Activated T-cell treated with anti-CD3 and anti-CD28 coated beads, Interleukin-2, amount 50 U/mL, for 48 hours (primary cell): ENCODE measurements at places on chromosomes 3 and 15.

DNA sequence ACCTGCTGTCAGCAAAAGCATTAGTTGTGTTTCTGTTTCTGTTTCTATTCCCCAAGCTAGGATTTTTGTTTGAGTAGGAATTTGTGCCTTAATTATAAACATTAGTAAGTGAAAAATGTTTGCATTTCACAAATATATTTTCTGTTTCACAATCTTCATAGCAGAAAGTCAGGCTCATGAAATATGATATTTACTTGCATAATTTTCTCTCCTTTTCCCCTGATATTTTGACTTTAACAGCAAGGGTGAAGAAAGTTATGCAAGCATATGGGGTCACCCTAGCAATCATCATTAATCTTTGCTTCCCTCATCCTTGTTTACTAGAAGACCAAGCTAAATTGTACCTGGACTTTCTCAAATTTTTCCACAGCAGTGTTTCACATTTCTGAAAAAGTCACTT lies 140.3 kb upstream of the SEMA6D start:
- DNase-seq = no peak

GRCh38 chr3:151580591-151580990 lies 119.7 kb upstream of the IGSF10 start:
- no peak for DNase-seq

- DNase-seq = no peak
Measured at GRCh38 chr15:78624651-78625590, 4.1 kb upstream of the CHRNA3 start.

GRCh38 chr3:122767540-122768372 lies 25.9 kb downstream of the HSPBAP1 start:
- DNase-seq = no peak

GRCh38 chr3:161082063-161082462 lies 23.1 kb downstream of the B3GALNT1 start:
- DNase-seq = no peak

DNA sequence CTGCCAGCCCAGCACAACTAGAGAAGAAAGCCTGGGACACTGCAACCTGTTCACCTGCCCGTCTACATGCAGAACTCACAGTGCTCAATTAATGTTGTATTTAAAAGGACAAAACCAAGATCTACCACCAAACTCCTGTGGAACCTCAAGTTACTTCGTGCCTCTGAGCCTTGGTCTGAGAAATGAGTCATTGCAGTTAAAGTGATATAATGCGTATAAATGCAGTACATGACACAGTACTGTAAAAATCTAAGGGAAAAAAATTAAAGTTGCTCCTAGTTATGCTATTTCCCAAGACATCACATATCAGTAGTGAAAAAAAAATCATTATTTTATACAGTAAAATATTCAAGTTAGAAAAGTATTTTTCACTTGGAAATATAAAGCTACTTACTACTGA lies 138.9 kb downstream of the ZIC4 start:
- DNase-seq = no peak

- DNase-seq = no peak
Measured at GRCh38 chr15:67506775-67507747, 13.9 kb upstream of the C15orf61 start.

- no peak for DNase-seq
Measured at GRCh38 chr15:57521503-57521902, 70.2 kb upstream of the MYZAP start.

DNA sequence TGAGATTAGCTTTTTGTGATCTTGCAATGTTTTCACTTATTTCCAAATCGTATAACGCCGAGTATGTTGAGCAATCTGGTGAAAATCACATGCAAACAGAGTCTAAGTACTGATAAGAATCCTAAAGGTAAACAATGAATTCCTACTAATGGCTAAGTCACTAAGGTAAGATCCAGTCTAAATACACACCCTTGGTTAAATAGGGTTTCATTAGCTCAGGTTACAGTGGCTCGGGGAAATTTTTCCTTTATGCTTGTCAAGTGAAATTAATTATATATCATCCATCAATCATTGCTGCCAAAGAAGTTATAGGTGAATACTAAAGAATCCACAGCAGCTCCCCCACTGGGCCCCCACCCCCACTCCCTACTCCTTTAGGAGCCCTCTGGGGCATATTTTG lies 139.3 kb downstream of the SOX2 start:
- DNase-seq = no peak
